ENCODE measurements at places on chromosomes 2 and 18. TPM values are rescaled to one million over a fixed set of nuclear protein-coding genes. Genes with fewer than 3 reads are reported as not detected.
A peak's percentile ranks its signal among the peaks of the same experiment; 100 is the strongest.

MSGN1 gene
- not detected for total RNA-seq

GRCh38 chr2:210099940-210100339 is 71.3 kb downstream of the KANSL1L start:
- no peak overlapping the region for H3K4me3 ChIP-seq
- no peaks in the 10 kb centered on the region for H3K36me3 ChIP-seq
- H3K27ac ChIP-seq, result no peak overlapping the region
- H3K27me3 ChIP-seq, result no peaks in the 10 kb centered on the region

DNA sequence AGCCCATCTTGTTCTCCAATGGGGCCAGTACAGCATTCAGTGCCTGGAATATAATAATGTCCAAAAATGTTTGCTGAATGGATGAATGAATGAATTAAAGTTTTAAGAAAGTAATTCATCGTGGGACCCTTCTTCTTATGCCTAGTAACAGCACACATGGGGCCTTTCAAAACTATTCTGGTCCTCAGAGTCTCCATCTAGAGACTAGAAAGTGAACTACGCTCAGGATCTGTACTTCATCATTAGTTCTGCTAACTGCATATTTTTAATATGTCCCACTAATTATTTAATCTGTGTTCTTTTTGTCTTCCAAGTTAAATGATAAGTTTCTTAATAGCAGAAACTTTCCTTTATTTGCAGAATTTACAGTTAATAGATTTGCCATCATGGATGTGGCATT is 172.5 kb downstream of the SMAD2 start:
- no peak overlapping the region for H3K27ac ChIP-seq
- no peaks in the 10 kb centered on the region for H3K4me1 ChIP-seq
- DNase-seq, result peak; percentile 30
- peaks cover 8% of the 10 kb centered on the region for H3K27me3 ChIP-seq
- no peaks in the 10 kb centered on the region for H3K36me3 ChIP-seq

DNA sequence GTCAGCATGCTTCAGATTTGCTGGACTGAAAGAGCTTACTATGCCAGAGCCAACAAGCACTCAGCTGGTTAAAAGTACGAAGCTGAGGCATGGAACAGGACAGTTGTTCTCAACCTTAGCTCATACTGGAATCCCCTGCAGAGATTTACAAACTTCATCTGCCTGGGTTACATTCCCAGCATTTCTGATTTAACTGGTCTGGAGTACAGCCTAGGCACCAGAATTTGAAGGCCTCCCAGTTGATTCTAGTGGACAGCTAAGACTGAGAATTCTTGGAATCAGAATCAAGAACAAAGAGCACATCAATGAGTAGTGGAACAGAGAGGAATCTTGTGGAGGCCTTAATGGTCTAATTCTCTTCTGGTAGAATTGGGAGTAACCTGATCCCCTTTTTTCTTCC is 298.2 kb upstream of the NXPH2 start:
- no peaks in the 10 kb centered on the region for H3K4me1 ChIP-seq
- H3K4me3 ChIP-seq, result no peak overlapping the region
- H3K36me3 ChIP-seq, result no peaks in the 10 kb centered on the region
- H3K27me3 ChIP-seq, result no peaks in the 10 kb centered on the region
